HT-29 (cell line): ENCODE measurements at places on chromosomes 6 and 20.

GRCh38 chr6:170087941-170088581 is 202.8 kb downstream of the DLL1 start:
- DNase-seq, result no peak

DNA sequence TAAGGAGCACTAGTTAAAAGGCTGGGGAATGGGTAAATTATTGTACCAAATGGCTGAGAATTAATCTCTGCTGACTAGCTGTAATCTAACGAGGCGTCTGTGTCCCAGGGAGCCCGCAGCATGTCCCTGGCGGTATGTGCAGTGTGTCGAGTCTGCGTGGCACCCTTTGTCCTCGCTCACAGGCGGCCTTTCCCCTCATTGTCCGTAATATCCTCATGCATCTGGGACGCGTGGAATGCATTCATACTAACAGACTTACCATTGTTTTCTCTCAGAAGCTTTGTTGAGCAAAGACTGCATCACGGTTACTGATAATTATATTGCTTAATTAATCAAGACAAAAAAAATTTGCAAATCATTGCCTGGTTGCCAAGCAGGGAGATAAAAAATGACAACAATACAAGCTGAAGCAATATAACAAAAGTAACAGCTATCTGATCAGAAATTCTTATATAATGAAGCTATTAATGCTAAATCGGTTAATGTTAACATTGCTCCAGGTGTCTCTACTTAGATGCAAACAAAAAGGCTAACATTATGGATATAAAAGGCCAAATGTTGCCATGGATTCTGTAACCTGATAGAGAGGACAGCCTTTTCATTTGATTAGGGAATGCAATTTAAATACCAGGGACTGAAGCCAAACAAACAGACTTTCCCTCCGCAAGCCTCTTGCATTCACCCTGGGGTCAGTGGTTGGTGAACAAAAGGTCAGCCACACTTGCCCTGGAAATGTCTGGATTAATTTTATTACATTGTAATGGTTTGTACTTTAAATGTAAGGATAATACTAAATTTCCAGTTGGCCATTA is 124.8 kb downstream of the INSM1 start:
- no peak for DNase-seq

- no peak for DNase-seq
Measured at GRCh38 chr6:119299694-119300093, 49.9 kb downstream of the MAN1A1 start.

- no peak for DNase-seq
Measured at GRCh38 chr20:53070706-53071392, 98.7 kb downstream of the TSHZ2 start.

DNA sequence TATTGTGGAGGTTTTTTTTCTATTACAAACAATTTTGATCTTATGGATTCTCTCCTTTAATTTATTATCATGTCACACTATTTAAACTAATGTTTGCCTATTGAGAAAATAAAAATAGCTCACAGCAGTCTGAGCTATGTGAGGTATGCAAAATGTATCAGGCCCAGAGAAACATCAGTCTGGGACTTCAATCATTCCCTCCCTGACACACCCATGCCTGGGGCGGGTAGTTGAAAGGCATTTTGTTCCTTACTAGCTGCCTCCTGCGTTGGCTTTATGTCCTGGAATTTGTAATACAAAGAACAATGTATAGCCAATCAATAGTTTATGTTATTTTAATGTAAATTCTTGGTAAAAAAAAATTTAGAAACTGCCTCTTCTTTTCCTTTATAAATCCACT is 403.3 kb downstream of the EPM2A start:
- DNase-seq, result no peak

GRCh38 chr6:6723361-6723760 is 134.8 kb downstream of the LY86 start:
- no peak for DNase-seq

GRCh38 chr20:44585057-44585963 is 2.9 kb downstream of the PKIG start:
- no peak for DNase-seq

DNA sequence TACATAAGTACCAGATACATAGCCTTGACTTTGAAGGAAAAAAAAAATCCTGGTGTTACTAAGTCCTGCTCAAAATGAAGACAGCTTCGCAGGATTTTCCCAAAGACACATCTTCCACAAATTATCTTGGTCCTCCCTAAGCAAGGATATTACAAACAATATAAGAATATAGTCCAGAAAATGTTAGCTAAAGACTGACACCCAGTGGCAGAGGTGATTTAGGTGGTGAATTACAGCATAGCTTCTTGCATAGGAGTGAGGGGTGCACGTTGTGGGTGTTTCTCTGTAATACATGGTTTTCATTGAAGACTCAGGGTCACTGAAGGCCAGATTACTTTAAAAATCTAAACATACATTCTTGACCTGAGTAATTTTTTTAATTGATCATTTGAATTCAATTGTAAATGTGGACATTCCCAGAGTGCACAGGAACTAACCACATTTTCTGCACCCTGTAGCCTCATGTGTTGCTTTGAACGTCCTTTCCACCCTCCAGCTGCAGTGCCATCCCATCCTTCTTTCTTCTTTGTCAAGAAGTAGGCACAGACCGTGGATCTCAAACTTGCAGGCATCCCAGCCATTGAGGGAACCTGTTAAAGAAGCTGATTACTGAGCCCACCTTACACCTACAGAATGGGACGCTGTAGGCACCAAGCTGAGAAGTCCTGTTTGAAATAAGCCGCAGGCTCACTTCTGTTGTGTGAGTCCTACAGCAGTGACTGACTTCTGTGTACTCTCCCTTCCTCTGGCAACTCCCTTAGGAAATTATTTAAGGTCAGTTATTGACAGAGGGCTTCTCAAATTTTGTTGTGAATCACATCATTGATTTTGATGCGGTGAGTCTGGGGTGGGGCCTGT is 102.6 kb downstream of the PERP start:
- DNase-seq, result peak; percentile 60

DNA sequence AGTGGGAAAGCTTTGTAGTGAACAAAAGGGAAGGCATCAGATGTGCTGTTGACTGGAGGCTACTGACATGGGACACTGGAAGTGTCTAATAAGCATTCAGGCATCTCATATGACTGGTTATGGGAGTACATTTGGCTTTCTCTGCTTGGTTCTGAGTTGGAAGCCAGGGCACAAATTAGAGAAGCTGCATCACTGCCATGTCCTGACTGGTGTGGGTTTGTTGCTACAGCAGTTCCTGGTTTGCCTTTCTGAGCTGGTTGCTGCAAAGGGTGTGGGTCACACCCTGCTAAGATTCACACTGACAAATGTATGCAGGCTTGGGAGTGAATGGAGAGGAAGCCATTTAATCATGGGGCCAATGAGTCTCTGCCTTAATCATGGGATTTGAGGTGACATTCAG is 36.2 kb upstream of the NANP start:
- DNase-seq, result no peak

- DNase-seq, result no peak
Measured at GRCh38 chr6:12555267-12555666, 161.3 kb upstream of the PHACTR1 start.

- DNase-seq, result peak; percentile 67
Measured at GRCh38 chr6:152136449-152136825, 329.0 kb downstream of the ESR1 start.

DNA sequence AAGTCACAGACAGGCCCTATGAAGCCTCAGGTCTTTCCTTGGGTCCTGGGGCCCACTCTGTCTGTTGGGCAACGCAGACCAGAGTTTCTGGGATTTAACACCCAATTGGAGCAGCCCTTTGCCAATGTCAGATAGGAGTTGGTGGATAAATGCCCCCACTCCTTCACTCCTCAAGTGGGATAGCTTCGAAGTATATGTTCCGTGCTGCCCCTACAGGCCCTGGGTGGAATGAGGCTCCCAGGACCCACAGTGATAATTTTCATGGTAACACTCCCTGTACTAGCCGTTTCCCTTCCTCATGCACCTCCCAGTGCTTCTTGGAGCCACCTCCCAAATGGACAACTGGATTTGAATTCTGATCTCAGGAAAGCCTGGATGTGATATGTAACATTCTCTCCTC is 145.4 kb downstream of the FOXA2 start:
- peak; percentile 18 for DNase-seq

DNA sequence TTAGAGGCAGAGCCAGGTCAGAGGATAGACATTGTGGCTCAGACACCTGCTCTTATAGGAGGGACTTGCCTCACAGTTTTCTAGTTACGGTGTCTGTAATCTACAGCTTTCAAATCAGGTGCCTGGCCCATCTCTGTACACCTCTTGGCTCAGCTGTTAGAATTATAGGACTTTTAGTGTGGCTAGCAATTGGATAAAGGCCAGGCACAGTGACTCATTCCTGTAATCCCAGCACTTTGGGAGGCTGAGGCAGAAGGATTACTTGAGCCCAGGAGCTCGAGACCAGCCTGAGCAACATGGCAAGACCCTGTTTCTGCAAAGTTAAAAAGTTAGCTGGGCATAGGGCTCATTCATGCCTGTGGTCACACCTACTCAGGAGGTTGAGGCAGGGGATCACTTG is 20.0 kb downstream of the BRPF3 start:
- no peak for DNase-seq

GRCh38 chr20:21575167-21575566 is 61.3 kb upstream of the NKX2-2 start:
- DNase-seq, result no peak

- peak; percentile 30 for DNase-seq
Measured at GRCh38 chr6:150301846-150302519, 66.8 kb upstream of the IYD start.

DNA sequence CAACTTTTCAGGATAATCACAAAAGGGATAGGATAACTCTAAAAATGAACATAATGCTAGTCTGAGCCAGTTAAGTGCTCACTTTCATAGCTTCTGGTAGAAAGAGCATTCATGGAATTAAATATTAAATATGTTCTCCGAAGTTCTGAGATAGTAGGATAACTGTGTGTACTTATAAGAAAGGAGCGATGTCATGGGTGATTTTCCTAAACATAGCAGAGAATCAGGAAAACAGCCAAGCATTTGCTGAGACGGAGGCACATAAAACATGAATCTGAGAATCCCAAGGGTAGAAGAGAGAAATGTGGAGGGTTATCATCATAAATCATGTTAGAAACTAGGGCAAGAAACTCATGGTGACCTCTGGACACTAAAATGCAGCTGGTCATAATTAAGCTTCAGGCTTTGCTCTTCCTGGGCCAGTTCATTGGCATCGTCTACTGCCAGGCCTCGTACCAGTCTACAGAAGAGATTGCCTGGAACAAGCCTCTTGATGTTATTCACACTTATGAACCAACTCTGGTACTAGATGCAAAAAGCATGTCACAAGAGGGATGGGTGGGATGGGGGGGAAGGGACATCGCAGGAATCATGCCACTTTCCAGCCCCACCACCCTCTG is 436.6 kb downstream of the PRKN start:
- DNase-seq, result no peak

GRCh38 chr6:73521351-73521985 is 636 bp upstream of the EEF1A1 start:
- DNase-seq, result peak; percentile 86

DNA sequence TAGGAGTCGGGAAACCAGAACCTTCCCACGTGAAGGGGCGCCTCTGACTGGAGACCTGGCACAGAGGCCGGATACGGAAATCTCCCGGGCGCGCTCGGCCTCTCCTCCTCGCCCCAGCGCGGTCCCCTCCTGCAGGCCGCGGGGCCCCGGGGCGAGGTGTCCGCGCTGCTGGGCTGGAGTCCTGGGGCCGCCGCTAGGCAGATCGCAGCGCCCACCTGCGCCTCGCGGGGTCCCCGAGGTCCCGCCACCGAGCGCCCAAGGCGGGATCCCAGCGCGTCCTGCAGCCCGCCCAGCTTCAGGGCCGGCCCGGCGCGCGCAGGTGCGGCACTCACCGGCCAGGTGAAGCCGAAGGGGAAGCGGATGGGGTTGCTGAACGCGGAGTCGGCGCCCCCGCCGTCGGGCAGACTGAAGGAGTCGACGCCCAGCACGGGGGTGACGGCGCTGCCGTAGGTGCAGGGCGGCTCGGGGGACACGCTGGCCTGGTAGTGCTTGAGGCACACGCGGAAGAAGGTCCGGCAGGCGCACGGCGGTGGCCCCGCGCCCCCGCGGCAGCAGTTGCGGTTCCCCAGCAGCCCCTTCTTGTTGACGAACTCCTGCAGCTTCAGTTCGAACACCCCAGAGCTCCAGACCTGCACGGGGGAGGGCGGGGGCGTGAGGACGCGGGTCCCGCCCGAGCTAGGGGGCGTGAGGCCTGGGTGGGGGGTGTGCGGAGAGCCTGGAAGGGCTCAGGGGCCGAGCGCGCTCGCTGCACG is 1.5 kb downstream of the DLL1 start:
- DNase-seq, result no peak

- no peak for DNase-seq
Measured at GRCh38 chr6:105907301-105907700, 178.8 kb upstream of the PRDM1 start.

DNA sequence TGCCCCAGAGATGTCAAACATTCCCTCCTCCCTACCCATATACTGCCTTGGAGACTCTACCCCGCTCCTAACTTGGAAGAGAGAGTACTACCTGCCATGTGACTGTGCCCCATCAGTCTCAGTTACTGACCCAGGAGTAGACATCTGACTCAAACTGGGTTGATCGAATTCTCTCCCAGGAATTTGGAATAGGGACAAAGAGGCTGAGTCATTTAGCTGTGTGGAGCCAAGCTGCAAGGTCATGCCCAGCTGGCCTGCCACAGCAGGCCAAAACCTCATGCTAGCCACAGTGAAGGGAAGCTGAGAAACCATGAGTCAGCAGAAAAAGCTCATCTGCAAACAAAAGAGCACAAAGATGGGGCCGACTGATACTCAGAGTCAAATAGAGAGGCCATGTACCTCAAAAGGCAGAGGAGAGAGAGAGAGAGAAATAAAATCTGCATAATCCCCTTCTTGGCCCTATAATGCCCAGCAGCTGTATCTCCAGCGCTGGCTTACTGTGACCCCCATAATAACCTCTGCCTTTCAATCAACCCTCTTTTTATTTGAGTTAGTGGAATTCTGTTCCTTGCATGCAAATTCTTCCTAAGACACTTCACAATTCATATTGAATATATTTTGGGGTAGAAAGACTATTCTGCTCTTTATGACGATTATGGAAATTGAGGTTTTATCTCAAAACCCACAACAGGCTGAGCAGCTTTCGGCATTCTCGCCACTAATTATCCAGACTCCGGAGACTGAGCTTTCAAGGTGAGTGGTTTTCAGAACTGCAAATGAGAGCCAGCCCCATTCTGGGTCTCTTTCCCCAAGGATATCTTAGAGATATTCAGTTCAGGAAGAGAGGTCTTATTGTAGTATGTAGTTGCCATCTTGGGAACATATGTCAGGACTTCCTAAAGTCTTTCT is 21.4 kb upstream of the AKIRIN2 start:
- DNase-seq, result peak; percentile 23

- DNase-seq, result no peak
Measured at GRCh38 chr6:33502486-33502885, 48.1 kb downstream of the ZBTB9 start.

- DNase-seq, result no peak
Measured at GRCh38 chr20:47113362-47114109, 218.9 kb downstream of the EYA2 start.
